HCEC 1CT (cell line): ENCODE measurements at places on chromosomes 11 and 22.

DNA sequence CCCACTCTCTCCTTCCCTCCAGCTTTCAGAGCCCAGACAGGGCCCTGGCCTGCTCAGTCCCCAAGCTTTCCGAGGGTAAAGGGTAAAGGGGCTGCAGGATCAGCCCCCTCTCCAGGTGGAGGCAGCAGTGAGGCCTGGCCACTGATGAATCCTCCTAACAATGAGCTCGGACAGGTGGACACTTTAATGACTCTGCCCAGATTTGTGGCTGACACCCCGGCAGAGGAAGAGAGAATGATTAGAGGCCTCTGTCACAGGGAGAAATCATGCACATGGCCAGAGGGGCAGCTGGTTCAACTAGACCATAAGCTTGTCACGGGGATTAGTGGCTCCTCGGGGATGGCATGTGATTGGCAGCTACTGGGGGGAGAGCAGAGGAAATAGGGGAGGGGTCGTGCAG is 587.5 kb upstream of the B3GAT1 start:
- no peak for DNase-seq

DNA sequence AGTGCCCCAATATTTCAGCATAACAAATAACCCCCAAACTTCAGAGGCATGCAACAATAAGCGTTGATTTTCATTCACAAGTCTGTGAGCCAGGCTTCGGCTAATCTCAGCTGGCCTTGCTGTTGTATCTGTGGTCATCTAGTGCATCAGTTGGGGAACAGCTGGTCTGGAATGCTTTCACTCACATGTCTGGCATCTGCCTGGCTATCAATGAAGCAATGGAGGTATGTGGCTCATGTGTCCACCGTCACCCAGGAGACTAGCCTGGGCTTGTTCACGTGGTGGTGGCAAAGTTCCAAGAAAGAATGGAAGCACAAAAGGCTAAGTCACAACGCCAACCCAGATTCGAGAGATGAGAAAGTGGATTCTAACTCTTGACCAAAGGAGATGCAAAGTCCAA is 304.8 kb upstream of the ISX start:
- DNase-seq = no peak

DNA sequence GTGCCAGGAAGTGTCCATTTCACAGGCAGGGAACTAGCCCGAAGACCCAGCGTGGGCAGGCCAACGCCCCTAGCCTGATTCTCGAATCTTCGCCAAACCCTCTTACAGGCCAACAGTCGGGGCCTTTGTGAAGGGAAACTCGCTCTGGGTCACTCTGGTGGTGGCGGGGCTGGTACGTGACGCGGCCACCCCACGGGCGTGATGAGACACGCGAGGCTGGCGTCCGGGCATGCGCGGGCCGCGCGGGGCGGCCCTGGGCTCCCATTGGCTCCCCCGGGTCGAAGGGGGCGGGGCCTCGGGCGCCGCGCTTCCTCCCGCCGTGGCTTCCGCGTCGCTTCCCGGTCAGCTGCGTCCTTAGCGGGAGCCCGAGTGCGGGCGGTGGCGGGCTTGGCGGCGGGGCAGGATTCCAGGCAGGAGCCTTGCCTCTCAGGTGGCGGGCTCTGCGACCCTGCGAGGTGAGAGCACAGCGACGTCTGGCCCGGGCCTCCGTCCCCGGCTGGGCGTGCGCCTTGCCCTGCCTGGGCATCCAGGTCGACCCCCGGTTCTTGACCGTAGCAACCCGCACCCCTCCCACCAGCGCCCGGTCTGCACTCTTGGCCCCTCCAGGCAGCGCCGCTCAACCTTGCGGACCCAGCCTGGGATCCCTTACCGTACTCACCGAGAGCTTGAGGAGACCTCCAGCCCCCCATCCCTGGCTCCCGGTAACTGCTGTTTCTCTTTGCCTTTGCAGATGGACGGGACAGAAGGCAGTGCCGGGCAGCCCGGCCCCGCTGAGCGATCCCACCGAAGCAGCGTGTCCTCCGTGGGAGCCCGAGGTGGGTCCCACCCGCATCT is at the start of gene FRMD8:
Gene FRMD8, plus strand, starts transcription at position 331 of the 834 bp plus-strand sequence. Its CDS starts 400 bp downstream, at position 731.
- peak; percentile 76 for DNase-seq

DNA sequence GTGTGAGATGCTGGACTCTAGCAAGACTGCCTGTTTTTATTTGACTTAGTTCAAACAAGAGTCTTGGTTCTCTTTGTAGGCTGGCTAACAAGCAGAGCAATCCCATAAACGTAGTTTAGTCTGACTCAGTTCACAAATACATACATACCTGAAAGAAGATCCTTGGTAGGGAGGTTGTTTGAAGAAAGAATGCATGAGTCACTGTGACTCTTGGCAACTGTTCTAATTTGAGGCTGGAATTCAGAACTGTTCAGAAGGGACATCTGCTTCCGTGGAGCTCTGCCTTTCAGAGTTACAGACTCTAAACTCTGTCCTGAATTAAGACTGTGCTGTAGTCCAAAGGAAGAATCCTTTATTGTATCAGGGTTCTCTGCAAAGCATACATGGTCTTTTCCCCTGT is 32.2 kb downstream of the C2CD3 start:
- DNase-seq = peak; percentile 98

GRCh38 chr11:44747316-44747715 is 20.6 kb downstream of the TSPAN18 start:
- DNase-seq = peak; percentile 12

- no peak for DNase-seq
Measured at GRCh38 chr11:69504576-69505335, 23.3 kb downstream of the LINC01488 start.

DNA sequence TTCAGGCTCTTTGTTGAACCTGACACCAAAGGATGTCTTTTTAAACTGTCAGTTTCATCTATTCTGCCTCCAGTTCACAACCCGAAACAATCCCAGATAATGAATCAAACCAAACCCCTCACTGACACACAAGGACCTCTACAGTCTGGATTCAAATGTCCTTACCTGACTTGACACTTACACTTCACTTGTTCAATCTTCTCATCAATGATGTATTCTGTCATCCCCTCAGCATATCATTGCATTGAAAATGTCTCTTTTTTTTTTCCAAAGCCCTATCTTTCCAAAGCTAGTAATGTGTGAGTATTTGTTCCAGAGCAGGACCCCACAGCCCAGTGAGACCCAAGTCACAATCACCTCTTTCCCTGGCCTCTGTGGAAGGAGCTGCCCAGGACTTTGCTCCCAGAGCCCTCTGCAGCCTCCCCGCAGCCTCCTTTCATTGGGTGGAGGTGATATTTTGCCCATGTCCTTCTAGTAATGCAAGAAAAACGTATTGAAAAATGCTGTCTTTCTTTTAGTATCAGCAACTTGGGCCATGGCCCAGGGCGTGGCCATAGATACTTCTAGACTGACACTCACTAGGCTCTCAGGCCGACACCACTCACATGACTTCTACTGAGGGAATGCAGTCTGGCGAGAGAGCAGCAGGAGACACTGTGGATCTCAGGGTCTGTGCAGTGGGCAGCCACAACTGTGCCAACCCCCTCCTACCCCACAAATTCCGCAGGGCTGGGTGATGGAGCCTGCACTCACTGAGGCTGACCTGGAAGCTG is 18.2 kb downstream of the RFPL3 start:
- no peak for DNase-seq

- DNase-seq = no peak
Measured at GRCh38 chr11:48000432-48000831, 20.1 kb downstream of the PTPRJ start.

- no peak for DNase-seq
Measured at GRCh38 chr11:132876239-132876638, 656.1 kb downstream of the OPCML start.

DNA sequence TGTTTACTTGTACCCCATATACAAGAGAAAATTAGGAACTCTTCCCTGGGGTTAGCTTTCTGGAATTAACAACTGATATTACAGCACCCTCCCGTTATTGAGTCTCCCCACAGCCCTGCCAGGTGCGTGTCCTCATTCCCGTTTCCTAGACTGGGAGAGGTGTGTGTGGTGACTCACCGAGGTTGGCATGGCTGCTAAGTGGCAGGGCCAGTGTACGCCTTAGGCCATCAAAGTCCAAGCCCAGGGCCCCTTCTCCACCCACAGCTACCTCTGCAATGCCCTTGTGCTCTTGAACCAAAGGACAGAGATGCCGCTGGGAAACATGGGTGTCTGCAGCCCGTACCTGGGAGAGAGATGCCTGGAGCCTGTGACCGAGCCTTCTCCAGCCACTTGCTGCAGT is 12.3 kb downstream of the IFT27 start:
- no peak for DNase-seq

DNA sequence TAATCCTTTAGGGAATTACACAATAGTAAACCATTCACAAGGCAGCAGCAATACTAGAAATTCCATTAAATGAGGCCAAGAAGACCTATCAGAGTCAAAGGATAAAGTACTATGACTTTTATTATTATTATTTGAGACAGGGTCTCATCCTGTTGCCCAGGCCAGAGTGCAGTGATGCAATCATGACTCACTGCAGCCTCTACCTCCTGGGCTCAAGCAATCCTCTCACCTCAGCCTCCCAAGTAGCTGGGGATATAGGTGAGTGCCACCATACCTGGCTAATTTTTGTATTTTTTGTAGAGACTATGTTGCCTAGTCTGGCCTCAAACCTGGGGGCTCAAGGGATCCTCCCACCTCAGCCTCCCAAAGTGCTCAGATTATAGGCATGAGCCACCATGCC is 51.8 kb downstream of the TTC28 start:
- no peak for DNase-seq

DNA sequence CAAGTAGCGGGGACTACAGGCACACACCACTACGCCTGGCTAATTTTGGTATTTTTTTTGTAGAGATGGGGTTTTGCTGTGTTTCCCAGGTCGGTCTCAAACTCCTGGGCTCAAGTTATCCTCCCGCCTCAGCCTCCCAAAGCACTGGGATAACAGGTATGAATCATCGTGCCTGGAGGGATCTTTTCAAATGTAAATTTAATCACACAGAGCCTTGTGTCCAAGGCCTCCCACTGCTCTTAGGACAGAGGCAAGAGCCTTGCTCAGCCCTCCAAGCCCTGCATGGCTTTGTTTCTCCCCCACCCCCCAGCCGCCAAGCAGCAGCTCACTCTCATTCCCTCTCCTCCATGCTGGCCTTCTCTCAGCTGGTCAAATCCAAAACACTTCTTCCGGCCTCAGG is 75.3 kb upstream of the CREB3L1 start:
- no peak for DNase-seq

DNA sequence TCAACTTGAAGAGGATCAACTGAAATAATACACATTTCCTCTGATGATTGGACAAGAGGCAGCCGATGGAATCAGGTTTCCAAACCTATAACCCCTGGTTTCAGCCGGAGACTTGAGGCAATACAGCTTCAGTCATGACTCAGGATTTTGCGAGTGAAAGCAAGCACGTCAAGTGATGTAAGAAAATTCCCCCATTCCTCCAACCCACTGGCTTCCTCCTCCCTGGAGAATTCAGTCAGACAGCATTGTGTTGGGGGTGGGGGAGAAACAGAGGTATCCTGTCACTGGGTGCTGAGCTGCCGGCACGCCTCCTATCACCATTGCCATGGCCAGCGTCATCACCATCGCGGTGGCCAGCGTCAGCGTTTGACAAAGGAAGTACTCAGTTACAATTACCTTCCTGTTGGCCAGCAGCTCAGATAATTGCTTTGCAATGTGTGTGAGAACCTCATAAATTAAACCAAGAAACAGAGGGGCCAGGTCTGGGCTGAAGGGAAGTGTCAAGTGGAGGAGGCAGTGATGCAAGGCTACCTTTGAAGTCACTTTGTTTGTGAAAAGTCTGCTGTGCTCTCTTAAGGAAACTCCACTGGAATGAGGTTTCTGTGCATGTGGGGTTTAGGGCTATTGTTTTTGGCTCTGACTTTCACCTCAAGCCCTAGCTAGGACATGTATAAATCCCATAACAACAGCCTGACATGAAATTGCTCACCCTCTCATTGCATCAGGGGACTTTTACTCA is 50.2 kb downstream of the LIF start:
- DNase-seq = peak; percentile 100

- peak; percentile 63 for DNase-seq
Measured at GRCh38 chr11:130611791-130612251, 163.4 kb downstream of the ADAMTS15 start.

- no peak for DNase-seq
Measured at GRCh38 chr11:33057284-33057683, 17.9 kb downstream of the TCP11L1 start.

DNA sequence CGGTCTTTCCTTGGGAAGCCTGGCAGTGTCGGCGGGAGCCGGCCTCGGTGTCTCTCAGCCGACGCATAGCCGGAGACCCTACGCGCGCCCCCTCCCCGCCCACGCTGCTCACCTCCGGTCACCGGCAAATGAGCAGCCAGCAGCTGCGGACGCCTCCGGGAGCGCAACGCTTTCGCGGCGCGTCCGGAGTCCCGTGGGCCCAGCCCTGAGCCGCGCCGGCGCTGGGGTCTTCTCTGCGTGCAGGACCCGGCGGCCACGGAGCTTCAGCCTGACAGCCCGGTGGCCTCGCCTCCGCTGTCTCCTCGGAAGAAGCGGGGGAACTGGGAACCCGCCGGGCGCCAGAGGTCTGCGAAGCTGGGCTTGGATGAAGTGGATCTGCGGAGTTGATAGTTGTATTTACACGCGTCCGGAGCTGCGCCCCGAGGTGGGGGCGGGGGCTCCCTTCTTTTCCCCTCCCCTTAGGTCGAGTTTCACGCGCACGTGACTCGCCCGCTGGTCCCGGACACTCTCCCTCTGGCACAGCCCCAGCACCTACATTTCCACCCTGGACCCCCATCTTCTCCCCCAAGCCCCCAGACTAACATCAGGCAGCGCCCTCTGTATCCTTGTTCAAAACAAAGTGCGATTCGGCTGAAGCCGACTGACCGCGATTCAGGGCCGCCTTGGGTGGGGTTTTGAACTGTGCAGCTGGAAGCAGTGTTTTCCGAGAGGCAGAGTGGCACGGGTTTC is at the start of gene SLC43A1:
Gene SLC43A1, minus strand, starts transcription at position 371 of the 729 bp plus-strand sequence. CDS start 1,591 bp downstream, outside the sequence.
- peak; percentile 57 for DNase-seq

DNA sequence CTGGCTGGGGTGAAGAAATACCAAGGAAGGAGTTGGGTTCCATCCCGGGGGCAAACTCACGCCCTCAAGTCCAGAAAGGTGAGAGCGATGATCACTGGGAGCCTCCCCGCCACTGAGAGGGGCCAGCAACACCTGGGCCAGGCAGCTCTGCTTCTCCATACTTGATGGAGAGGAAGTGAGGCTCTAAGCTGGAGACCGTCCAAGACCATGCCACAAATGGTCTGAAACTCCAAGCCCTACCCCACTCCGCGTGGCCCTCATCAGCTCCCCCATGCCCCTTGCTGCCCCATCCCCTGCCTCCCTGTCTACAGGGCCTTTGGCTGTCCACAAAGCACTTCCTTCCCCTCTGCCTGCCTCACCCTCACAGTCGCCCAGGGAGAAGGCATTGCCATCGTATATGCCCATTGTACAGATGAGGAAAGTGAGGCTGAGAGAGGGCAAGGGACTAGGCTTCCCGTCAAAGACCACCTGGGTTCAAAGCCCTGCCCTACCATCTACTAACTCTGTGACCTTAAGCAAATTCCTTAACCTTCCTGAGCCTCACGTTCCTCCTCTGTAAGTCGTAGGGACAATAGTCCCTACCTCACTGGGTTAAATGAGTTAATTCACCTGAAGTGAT is 4.4 kb upstream of the PDGFB start:
- DNase-seq = no peak

- DNase-seq = no peak
Measured at GRCh38 chr11:80432057-80432456, 991.2 kb upstream of the TENM4 start.
